ENCODE measurements at places on chromosomes 5 and 9.

DNA sequence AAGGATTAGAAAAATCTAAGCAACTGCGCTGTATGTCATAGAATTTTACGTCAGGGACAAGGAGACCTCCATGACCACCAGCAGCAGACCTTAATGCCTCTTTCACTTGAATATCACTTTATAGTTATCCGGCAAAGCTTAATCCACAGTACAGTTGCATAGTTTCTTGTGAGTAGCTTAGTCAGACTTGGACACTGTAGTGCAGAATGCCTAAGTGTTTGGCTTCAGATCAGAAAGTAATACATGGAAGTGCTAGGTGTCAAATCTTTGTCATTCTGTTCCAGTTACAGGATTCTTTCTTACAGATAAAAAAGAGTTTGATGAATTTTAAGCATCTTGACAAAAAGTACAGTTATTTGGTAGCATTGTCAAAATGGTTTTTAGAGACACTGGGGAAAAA is 239.9 kb upstream of the PAPPA start:
- no peak for DNase-seq

DNA sequence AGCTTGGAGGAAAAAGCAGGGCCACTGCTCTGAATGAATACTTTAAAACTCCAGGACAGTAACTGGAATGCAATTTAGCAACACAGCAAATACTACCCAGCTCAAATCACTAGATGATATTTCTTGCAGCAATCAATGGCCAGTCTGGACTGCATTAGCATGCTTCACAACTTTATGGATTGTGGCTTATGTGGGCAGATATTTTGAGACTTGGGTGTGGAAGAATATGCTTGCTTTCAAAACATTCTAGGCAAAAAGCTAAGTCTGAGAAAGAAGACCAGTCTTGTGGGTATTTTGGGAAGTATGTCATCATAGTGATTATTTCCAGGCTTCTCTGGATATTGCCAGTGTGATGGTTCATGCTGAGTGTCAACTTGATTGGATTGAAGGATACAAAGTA is 3.1 kb downstream of the RANBP3L start:
- DNase-seq: no peak

DNA sequence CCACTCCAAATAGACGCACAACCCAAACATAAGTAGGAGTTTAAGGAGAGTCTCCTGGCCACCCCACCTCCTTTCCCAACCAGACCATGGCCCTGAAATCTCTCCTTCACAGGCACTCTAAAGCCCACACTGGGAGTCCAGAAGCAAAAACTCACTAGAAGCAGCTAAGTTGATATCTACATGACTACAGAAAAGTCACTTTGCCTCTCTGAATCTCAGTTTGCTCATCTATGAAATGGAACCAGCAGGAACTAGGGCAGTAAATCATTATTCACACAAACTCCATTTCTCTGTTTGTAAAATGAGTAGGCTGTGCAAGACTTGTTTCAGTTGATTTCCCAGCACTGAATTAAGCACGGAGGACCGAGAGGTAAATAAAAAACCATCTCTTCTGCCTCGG is 4.1 kb upstream of the WWC1 start:
- DNase-seq: no peak

DNA sequence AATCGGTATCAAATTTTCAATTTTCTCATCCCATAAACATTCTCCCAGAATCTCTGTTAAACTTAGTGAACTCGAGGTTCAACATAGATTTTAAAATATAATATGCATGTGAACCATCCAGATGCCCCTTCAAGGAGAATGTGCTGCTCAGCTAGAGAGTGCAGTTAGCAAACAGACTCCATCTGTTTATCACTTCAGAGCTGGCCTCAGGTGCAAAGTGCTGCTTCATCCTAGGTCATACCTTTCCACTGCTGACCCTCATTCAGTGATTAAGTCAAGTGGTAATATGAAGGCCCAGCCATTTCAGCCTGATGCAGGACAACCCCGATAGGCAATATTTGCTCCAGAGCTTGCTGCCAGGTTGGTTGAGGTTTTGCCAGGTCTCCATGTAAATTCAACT is 339.0 kb upstream of the POU5F2 start:
- no peak for DNase-seq

- DNase-seq: no peak
These were observed 13.3 kb downstream of the SPATA9 start for GRCh38 chr5:95669540-95669939.

DNA sequence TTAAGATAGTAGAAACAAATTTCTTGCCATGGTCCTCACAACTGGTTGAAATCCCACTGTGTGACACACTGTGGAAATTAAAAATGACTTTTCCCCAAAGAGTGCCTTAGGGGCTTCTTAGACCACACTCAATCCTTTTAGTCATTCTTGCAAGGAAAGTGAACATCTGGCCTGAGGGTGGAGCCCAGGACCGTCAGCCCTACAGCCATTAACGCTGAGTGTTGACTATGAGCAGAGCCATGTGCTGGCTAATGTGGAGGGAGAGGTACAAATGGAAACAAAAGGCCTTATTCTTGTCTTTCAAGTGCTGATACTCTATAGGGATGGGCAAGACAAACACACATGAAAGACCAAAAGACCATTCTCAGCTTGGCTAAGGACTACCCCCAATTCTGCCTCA is 456.5 kb downstream of the ZSWIM6 start:
- no peak for DNase-seq

- DNase-seq: peak; percentile 81
These were observed 27.9 kb upstream of the BASP1 start for GRCh38 chr5:17189381-17190036.

GRCh38 chr5:96026406-96027041 is 64.9 kb upstream of the ELL2 start:
- DNase-seq: no peak

- DNase-seq: peak; percentile 50
These were observed 43.8 kb upstream of the GOLPH3 start for GRCh38 chr5:32217886-32218396.

DNA sequence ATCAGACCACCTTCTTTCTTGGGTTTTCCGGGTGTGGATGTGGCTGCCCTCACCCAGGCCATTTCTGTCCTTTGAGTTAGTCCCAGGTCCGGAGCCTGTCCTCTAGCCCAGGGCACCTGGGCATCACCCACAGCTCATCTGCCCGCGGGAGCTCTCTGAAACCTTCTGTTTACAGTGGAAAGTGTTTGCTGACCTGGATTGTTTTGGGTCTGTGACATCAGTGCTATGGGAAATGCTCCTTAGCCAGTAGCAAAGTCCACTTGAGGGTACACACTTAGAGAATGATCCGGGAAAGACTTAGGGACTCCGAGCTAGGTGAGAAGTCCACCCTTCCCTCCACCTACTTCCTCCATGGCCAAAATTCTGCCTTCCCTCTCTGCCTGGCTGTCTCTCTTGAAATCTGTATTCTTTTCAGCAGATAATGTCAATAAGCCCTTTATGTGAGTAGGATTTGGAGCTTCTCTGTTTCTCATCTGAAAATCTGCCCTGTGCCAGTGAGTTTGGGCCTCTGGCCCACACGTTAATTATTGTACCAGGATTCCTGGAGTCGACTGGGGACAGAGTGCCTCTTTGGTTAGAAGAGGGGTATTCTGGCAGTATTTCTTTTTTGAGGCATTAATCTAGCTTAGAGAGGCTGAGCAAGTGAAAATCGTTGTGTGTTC is 19.9 kb downstream of the ABLIM3 start:
- no peak for DNase-seq

GRCh38 chr5:159120446-159120845 is 20.7 kb upstream of the EBF1 start:
- DNase-seq: peak; percentile 53

GRCh38 chr9:19988281-19988680 is 199.4 kb upstream of the SLC24A2 start:
- DNase-seq: no peak

DNA sequence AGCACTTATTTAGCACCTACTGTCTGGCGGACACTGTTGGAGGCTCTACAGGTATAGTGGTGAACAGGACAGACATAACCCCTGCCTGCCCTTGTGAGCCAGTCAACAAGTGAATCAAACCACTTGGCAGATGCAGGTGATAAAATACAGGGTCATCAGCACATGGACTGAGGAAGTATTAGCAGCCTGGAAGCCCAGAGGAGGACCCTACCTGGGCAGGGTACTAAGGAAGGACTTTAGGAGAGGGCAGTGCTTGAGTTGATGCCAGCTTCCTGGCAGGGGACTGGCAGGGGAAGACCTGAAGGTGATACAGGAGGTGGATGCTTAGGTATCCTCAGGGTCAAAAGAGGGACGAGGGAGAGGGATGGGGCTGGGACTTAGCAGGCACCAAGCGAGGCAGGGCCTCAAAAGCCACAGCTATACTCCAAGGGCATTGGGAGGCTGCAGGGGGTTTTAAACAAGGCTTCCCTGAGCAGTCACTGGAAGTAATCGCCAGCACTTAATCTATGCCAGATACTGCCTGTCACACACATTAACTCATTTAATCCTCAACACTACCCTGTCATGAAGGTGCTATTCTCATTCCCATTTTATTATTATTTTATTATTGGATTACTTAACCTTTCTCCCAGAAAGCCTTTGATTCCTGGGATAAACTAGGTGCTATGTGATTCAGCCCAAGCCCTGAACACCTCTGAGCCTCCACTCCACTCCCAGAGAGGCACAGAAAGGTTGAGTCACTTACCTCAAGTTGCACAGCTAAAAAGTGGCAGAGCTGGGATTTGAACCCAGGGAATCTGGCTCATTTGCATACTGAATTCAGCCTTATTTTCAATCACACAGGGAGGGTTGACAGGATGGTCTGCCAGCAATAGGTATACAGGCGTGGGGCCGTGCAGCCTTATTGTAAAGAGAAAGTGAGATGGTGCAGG is 63.8 kb upstream of the ORM1 start:
- no peak for DNase-seq

DNA sequence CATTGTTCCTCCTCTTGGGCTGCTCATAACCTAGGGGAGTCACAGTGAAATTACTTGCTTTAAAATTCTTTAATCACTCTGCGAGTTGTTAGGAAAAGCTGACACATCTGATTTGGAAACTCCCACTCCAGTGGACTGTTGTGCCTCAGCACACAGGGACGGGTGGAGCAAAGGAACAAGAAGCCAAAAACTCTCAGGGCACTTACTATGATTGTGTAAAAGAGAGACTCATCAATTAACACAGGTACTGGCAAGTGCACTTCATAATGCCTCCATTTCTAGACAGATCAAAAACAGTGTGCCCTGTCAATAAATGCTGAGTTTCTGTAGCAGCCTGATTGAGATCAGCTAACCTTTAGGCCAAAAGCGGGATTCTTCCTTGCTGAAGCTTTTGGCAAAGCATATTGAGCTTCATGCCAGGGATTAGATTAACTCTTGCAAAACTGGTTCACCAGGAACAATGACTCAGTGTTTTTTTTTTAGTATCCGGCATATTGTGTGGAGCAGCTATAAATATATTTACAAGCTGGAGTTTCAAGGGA is 55.9 kb downstream of the TMC1 start:
- no peak for DNase-seq

DNA sequence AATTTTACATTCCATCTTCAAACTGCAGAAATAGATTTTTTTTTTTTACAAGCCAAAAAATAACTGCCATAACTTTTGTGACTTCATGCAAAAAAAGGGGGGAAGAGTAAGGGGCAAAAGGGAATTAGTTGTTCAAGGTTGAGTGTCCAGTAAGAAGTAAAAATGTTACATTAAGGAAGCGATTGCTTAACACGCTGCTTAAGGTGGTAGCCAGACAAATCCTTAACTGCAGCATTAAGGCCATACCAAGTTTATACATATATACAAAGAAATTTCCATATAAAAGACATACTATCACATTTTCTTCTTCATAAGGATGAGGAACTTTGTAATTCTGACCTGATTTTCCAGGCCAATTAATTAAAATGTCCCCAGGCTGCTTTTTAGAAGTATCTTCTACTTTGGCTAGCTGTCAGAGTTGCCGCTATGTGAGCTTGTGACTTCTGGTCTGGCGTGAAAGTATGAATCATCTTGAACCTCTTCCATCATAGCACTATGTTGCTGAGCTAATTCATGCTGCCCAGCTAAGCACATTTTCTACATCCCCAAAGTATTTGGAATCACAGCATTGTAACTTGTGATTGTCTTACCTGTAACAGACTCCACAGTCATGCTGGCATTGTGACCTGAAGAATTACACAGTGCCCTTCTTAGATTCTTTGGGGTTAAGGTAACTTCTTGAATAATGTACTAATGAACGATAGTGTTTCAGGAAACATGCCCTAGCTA is 40.0 kb downstream of the G3BP1 start:
- no peak for DNase-seq

GRCh38 chr9:121292801-121293241 is 24.9 kb downstream of the GSN start:
- no peak for DNase-seq

- no peak for DNase-seq
These were observed 7.3 kb upstream of the ANGPTL2 start for GRCh38 chr9:127129718-127130085.

Measured in GM12865 (cell line).